ENCODE measurements at places on chromosomes 3 and 15. TPM values are rescaled to one million over a fixed set of nuclear protein-coding genes. Genes with fewer than 3 reads are reported as not detected.
A peak's percentile ranks its signal among the peaks of the same experiment; 100 is the strongest.

The SELENOS gene
- total RNA-seq, result 25.7 TPM

The BLOC1S6 gene
- total RNA-seq, result 26.9 TPM

The ST8SIA2 gene
- not detected for total RNA-seq

The CADPS gene
- total RNA-seq, result 0.07 TPM

The MKRN3 gene
- 0.69 TPM for total RNA-seq

The HRG gene
- total RNA-seq, result not detected

DNA sequence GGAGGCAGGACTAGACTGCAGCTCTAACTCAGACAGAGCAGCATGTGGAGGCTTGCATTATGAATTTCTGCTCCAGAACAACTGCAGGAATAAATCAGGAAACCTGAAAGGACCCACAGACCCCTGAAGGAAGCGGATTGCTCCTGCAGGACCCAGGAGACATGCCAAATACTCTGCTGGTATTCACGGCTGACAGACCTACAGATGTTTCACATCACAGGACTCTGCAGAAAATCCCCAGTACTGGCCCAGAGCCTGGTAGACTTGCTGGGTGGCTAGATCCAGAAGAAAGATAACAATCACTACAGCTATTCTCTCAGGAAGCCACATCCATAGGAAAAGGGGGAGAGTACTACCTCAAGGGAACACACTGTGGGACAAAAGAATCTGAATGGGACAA is 942.1 kb downstream of the AGBL1 start:
- H3K36me3 ChIP-seq, result no peaks in the 10 kb centered on the region
- no peaks in the 10 kb centered on the region for H3K4me1 ChIP-seq
- no peak overlapping the region for H3K4me3 ChIP-seq
- DNase-seq, result no peak
- H3K27ac ChIP-seq, result no peak overlapping the region
- no peaks in the 10 kb centered on the region for H3K27me3 ChIP-seq

DNA sequence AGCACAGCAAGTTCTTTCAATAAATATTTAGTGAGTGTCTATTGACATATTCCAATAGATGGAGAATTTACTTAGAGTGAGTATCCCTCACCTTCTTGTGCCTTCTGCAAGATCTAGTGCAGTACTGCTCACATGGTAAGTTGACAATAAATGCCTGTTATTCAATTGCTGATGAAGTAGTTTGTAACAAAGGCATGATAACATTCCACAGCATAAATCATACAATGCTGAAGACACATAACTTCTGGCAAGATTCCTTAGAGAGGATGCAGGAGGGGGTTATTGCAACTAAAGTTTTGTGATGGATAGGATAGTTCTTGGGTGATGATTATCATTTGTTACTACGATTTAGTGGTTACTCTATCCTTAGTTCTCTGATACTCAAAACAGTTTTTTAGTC is 112.2 kb upstream of the RBMS3 start:
- no peak for DNase-seq
- H3K27ac ChIP-seq, result no peak overlapping the region
- no peak overlapping the region for H3K4me3 ChIP-seq
- no peaks in the 10 kb centered on the region for H3K27me3 ChIP-seq

DNA sequence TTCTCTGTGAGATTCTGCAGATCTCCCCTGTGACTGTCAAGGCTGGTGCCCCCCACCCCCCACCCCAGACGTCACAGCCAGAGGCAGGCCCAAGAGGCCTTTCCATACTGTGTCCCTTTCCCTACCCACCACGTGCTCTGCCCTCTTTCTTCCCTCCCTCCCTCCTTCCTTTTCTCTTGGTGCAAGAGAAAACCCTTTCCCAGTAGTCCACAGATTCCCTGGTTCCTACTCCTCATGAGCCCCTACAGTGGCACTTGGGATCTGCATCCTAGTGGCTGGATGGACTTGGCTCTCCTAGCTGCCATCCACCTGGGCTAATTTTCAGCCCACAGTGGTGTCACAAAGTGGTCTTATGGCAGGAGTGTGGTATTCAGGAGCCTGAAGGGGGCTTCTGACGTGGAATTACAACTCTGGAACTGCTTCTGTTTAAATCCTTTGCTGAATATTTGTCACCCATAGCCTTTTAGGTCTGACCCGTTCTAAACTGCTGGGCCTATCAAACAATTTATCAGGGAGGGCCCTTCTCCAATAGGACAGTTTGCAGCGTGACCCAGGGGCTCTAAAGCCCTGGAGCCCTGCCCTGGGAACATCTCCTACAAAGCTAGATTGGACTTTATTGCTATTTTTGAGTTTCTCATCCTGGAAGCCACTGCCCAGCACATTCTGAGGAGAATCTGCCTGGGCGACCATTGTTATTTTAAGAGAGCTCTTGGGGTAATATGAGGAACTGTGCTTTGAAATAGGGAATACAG is 35.3 kb downstream of the KLF13 start:
- peaks cover 92% of the 10 kb centered on the region for H3K4me1 ChIP-seq
- no peaks in the 10 kb centered on the region for H3K36me3 ChIP-seq
- DNase-seq, result peak; percentile 39

DNA sequence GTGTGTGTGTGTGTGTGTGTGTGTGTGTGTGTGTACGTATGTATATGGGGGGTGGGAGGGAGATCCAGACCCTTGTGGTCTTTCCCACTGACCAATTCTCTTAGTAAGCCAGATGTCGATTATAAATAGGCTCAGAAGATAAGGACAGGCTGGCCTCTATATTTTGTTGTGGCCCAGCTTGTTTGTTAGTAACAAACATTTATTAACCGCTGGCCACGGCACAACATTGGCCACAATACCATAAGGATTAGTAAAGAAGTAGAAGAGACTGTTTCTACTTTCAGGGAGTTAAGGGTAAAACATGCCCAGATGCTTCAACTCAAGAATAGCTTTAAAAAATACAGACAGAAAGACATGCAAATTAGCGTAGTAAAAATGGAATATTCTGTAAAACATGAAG is 58.1 kb downstream of the ABHD2 start:
- no peaks in the 10 kb centered on the region for H3K27me3 ChIP-seq
- no peak overlapping the region for H3K27ac ChIP-seq
- H3K4me3 ChIP-seq, result no peak overlapping the region
- peaks cover 74% of the 10 kb centered on the region for H3K4me1 ChIP-seq

DNA sequence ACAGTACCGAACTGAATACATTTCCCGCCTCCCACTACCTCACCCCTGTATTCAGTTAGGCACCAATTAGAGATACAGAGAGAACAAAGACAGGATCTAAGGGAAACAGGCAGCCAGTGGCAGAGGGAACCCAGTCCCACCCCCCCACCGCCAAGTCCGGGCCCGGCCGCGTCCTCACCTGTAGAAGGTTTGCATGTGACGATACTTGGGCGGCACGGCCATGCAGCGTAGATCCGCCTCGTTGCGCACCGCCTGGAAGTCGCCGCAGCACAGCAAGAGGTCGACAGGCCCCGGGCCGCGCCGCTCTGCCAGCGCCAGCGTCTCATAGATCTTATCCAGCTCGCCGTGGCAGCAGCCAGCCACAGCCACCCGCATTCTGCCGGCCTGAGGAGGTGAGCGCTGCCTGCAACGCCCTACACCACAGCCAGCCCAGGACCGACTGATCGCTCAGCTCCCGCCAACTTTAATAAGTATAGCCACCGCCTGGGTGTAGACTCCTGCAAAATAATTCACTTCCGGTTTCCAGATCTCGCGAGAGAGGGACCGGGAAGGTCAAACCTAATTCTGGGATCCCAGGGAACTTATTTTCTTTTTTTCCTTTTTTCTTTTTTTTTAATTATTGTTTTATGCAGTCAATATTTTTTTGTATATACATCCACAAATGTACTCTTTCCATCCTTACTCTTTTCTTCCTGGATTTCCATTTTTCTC is at the start of gene DBR1:
TSS of gene DBR1 (minus strand) at position 501 of the 711 bp plus-strand sequence. CDS start at position 375, 126 bp downstream.
- H3K36me3 ChIP-seq, result peaks cover 3% of the 10 kb centered on the region
- H3K27me3 ChIP-seq, result no peaks in the 10 kb centered on the region
- peak within 1 kb of the TSS; percentile 83 for H3K27ac ChIP-seq
- H3K4me1 ChIP-seq, result peaks cover 18% of the 10 kb centered on the region
- H3K4me3 ChIP-seq, result peak within 1 kb of the TSS; percentile 86
- DNase-seq, result peak; percentile 64

DNA sequence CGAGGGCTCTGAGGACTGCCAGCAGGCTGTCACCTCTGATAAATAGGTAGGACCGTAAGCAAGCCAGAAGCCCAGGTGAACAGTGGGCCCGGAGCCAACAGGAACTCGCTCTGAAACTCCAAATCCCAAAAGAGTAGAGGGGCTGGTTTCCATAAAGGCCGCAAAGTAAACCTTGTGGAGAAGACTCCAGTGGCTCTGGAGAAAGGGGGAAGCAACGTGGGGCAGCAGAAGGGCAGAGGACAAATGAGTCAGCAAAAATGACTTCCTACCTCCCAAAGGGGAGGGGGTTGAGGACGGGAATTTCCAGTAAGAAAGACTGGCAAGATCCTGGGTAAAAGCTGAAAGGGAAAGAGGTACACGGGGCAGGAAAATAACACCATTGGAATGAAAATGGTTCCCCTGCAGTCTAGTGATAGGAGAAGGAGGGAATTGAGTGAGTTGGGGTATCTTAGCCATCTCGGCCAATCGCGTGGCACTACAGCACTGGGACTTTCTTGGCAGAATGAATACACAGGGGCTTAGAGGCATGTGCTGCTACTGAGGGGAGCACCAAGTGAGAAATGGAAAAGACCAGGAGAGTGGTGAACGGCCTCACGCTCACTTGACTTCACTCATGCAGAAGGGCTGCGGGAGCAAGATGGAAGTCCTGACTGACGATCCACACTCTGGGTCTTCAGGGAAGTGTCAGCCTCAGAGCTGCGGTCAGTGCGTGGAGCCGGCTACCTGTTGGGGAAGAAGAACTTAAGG is 33.2 kb downstream of the BMF start:
- H3K36me3 ChIP-seq, result no peaks in the 10 kb centered on the region
- H3K27ac ChIP-seq, result no peak overlapping the region
- H3K27me3 ChIP-seq, result no peaks in the 10 kb centered on the region
- H3K4me1 ChIP-seq, result peaks cover 3% of the 10 kb centered on the region
- H3K4me3 ChIP-seq, result no peak overlapping the region

DNA sequence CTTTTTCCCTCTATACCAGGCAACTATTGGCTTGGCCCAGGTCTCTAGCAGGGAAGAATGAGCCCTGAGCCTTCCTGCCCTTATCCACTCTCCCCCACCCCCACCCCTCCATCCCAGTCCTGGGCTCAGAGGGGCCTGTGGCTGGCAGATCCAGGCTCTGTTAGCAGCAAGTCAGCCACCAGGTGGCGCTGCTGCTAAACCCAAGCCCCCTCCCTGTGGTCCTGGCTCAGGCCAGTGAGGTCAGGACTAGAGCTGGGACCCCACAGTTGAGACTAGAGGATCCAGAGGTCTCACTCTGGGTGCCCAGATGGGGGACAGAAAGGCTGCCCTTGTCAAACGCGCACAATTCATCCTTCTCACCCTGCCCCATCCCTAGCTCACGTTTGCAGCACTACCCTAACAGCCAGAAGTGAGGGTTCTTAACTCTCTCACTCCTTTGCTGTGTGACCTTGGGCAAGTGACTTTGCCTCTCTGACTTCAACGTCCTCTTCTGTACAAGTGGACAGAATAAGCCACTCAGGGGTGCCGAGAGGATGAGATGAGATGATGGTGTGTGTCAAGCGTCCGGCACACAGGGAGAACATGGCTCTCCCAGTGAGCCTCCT is 46.8 kb upstream of the SLC6A1 start:
- no peak overlapping the region for H3K27ac ChIP-seq
- DNase-seq, result peak; percentile 80
- H3K36me3 ChIP-seq, result no peaks in the 10 kb centered on the region
- H3K4me1 ChIP-seq, result no peaks in the 10 kb centered on the region

DNA sequence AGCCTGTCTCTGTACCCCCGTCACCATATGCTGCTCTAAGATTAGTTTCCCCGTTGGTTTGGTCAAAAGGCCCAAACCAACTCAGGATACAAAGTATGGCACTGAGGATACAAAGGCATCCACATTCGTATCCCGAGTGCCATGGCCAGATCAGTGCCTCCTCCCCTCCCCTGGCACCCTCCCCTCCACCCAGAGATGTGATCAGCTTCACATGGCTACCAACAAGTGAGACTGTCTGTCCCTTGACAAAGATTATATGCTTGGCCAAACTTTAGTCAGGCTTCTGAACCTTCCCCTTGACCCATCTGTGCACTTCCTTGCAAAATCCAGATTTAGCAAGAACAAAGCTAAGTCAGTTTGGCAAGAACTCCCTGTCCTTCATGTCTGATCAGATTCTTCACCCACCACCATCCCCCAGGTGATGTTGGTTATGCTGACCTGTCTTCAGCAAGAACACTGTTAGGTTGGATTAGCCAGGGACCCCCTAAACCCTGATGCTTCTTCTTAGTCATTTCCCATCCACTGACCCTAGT is 61.7 kb downstream of the KLF15 start:
- no peak overlapping the region for H3K4me3 ChIP-seq
- H3K4me1 ChIP-seq, result no peaks in the 10 kb centered on the region
- H3K27me3 ChIP-seq, result no peaks in the 10 kb centered on the region
- DNase-seq, result no peak
- no peaks in the 10 kb centered on the region for H3K36me3 ChIP-seq

- peaks cover 13% of the 10 kb centered on the region for H3K27me3 ChIP-seq
- no peaks in the 10 kb centered on the region for H3K36me3 ChIP-seq
- no peaks in the 10 kb centered on the region for H3K4me1 ChIP-seq
- H3K4me3 ChIP-seq, result peak overlapping the region; percentile 58
- no peak for DNase-seq
- no peak overlapping the region for H3K27ac ChIP-seq
Measured at GRCh38 chr3:99637016-99637367, 1.4 kb upstream of the COL8A1 start.

DNA sequence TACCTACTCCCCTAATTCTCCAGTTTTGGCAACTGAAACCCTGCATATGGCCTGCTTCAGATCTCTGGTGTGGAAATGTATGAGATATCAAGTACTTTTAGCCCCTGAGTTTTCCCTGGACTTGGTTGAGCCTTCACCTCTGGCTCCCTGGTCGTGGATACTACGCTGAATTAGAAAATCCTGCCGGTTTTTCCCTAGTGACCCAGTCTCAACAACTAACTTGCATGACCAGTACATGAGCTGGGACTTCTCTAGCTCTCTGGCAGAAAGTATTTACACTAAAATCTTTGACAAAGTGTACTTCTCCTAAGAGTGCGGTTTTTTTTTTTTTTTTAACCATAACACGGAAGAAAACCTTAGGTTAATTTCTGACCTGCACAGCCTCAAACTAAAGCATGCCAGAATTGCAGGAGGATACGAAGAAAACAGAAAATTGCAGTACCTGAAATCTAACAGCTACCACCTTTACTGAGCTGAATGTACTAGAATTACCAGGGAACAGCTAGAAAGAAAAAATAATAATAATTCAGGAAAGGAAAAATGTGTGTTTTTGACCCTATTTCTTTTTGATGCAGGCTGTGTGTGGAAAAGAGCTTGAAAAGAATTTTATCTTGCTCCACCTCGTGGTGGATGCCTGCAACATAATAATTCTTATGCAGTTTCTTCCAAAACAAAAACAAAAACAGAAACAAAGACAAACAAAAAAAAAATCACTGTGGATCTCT is 165.6 kb downstream of the GMNC start:
- DNase-seq, result no peak
- H3K27ac ChIP-seq, result no peak overlapping the region
- no peak overlapping the region for H3K4me3 ChIP-seq
- H3K4me1 ChIP-seq, result peaks cover 10% of the 10 kb centered on the region
